Activated CD4-positive, alpha-beta memory T cell treated with anti-CD3 and anti-CD28 coated beads, Interleukin-2, amount 10 ng/mL, durations not matched to agents 7 days and 5 days (primary cell): ENCODE measurements at places on chromosomes 13 and 19. TPM values are rescaled to one million over a fixed set of nuclear protein-coding genes. Genes with fewer than 3 reads are reported as not detected.

DNA sequence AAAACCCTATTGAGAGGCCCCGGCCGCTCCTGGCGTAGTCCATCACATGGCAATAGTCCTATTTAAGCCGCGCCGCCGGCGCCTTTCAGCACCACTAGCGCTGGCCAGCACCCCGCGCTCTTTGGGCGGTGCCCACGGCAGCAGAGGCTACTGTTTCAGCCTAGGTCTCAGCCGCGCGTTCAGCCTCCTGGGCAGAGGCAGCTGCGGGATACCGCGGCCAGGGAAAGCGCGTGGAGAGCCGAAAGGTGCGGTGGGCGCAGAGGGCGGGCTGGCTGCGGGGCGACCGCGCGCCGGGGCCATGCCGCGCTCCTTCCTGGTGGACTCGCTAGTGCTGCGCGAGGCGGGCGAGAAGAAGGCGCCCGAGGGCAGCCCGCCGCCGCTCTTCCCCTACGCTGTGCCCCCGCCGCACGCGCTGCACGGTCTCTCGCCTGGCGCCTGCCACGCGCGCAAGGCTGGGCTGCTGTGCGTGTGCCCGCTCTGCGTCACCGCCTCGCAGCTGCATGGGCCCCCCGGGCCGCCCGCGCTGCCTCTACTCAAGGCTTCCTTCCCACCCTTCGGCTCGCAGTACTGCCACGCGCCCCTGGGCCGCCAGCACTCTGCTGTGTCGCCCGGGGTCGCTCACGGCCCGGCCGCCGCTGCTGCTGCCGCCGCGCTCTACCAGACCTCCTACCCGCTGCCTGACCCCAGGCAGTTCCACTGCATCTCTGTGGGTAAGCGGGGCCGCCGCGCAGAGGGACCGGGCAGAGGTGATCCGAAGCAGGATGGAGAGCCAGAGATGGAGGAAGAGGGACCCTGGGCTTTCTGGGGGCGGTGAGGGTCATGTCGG, at the start of gene GSX1:
Gene GSX1, plus strand, starts transcription at position 91 of the 826 bp plus-strand sequence. Its CDS starts 208 bp downstream, at position 299.
- DNase-seq = peak; percentile 57
- peaks cover 3% of the 10 kb centered on the region for H3K36me3 ChIP-seq
- peaks cover 83% of the 10 kb centered on the region for H3K27me3 ChIP-seq
- H3K27ac ChIP-seq = no peak within 1 kb of the TSS
- peak within 1 kb of the TSS; percentile 62 for H3K4me3 ChIP-seq
- peaks cover 28% of the 10 kb centered on the region for H3K4me1 ChIP-seq

GRCh38 chr13:98986226-98986846, 8.5 kb upstream of the DOCK9 start:
- H3K4me1 ChIP-seq = peaks cover 39% of the 10 kb centered on the region
- no peak overlapping the region for H3K4me3 ChIP-seq
- peaks cover 21% of the 10 kb centered on the region for H3K36me3 ChIP-seq
- DNase-seq = no peak

Gene ATP4B
- total RNA-seq = not detected

Gene BST2
- 301 TPM for total RNA-seq

- H3K4me1 ChIP-seq = peaks cover 15% of the 10 kb centered on the region
- peaks cover 6% of the 10 kb centered on the region for H3K27me3 ChIP-seq
- no peak overlapping the region for H3K27ac ChIP-seq
- H3K36me3 ChIP-seq = no peaks in the 10 kb centered on the region
Observed at GRCh38 chr19:38267761-38268483, 3.5 kb downstream of the SPINT2 start.

DNA sequence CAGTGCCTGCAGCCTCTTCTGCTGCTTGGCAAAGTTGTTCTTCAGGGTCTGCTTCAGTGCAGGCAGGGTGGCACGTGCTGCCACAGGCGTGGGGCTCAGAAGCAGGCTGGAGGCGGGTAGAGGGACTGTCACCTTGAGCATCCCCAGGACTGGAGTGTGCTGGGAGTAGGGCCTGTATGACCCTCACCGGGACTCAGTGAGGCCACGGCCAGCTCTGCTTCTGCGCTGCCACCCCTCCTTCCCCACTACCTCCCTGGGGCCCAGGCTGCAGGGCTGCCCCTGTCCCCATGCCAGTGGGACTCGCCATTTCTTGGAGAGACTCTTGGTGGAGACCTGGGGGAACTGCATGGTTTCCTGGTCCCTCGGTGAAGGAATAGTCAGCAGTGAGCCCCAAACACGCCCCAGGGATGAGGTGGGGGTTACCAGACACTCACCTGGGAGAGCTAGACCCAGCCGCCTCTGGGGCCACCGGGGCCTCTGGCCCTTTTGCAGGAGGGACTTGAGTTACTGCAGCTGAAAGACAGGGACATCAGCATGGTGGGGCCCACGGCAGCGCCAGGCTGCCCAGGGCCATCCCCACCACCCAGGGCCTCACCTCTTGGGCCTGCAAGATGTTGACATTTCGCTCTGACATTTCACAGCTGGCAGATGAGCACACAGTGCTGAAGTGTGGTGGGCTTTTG, 29.9 kb downstream of the TUBA3C start:
- no peaks in the 10 kb centered on the region for H3K4me1 ChIP-seq
- no peak overlapping the region for H3K4me3 ChIP-seq
- DNase-seq = no peak
- H3K27me3 ChIP-seq = no peaks in the 10 kb centered on the region

DNA sequence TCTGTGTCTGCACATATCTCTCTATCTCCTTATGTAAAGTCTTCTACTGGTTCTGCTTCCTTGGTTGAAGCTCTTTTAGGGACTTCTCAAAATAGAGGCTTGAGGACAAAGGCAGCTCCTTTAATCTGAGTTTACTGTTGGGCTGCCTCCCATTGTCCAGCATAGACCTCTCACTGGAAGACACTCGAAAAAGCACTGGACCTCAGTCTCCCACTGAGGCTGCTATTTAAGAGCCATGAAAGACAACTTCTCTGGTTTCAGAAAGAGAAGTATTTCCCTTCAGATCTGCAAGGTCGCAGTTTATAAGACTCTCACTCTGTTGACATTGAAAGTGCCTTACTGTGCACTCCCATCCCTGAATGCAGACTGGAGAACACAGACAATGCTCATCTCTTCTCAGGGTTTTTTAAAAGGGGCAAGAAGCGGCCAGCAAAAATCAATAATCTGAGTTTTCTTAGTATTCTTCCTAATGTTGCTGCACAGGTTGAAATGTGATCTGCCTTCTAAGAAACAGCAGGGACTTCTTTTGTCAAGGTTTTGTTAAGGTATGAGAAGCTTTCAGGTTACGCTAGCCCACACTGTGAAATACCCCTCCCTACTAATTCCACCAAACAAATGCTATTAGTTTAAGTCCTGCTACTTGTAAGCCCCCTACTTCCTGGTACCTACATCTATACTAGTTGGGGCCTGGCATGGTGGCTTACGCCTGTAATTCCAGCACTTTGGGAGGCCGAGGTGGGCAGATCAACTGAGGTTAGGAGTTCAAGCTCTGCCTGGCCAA, 450.0 kb upstream of the SLC10A2 start:
- H3K4me1 ChIP-seq = no peaks in the 10 kb centered on the region
- no peak overlapping the region for H3K4me3 ChIP-seq
- H3K27ac ChIP-seq = no peak overlapping the region
- no peak for DNase-seq
- no peaks in the 10 kb centered on the region for H3K27me3 ChIP-seq
- no peaks in the 10 kb centered on the region for H3K36me3 ChIP-seq

DNA sequence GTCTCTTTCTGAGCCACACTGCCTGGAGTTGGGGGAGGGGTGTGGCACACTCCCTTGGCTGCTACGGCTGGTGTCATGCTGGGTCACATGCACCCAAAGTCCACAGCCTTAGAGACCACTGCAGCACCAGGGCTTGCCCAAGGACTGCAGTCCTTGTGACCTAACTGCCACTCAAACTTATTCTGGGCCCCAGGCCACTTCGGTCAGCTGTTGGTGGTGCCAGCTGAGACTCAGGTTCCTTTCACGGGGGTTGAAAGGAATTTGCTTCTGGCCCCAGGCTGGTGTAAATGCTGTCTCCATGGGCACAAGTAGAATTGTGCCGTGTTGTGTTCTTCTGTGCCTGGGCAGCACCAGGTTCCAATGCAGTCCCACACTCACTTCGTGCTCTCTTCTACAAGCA, 9.5 kb upstream of the VN1R1 start:
- H3K4me3 ChIP-seq = no peak overlapping the region
- H3K36me3 ChIP-seq = peaks cover 27% of the 10 kb centered on the region
- no peaks in the 10 kb centered on the region for H3K27me3 ChIP-seq
- no peak overlapping the region for H3K27ac ChIP-seq
- no peak for DNase-seq

Gene LYPD3
- 0.63 TPM for total RNA-seq

Gene TMEM59L
- total RNA-seq = not detected

GRCh38 chr13:110453797-110454196, 107.7 kb downstream of the RAB20 start:
- H3K36me3 ChIP-seq = no peaks in the 10 kb centered on the region
- peaks cover 3% of the 10 kb centered on the region for H3K4me1 ChIP-seq
- no peak for DNase-seq
- H3K4me3 ChIP-seq = no peak overlapping the region
- H3K27ac ChIP-seq = no peak overlapping the region
- peaks cover 17% of the 10 kb centered on the region for H3K27me3 ChIP-seq

- no peak overlapping the region for H3K27ac ChIP-seq
- no peak for DNase-seq
- H3K36me3 ChIP-seq = no peaks in the 10 kb centered on the region
- H3K27me3 ChIP-seq = no peaks in the 10 kb centered on the region
Observed at GRCh38 chr19:17037966-17038500, 11.4 kb upstream of the CPAMD8 start.

GRCh38 chr19:17599780-17600179, 44.3 kb downstream of the COLGALT1 start:
- DNase-seq = no peak
- H3K4me3 ChIP-seq = no peak overlapping the region
- H3K36me3 ChIP-seq = no peaks in the 10 kb centered on the region
- H3K27ac ChIP-seq = no peak overlapping the region
- H3K4me1 ChIP-seq = peaks cover 7% of the 10 kb centered on the region

DNA sequence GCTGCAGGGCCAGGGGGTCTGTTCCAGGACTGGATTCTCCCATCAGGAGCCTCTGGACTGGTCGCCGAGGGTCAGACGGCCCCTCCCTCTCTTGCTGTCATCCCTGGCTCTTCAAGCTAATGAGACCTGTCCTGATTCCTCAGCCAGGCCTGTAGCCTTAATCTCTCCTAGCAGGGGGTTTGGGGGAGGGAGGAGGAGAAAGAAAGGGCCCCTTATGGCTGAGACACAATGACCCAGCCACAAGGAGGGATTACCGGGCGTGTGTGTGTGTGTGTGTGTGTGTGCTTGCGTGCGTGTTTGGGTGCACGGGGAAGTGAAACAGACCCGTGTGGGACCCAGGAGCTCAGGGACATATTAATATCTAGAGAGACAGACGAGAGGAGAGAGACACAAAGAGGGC, 1.9 kb upstream of the CRX start:
- no peak overlapping the region for H3K27ac ChIP-seq
- H3K36me3 ChIP-seq = no peaks in the 10 kb centered on the region
- no peak for DNase-seq
- H3K27me3 ChIP-seq = peaks cover 31% of the 10 kb centered on the region
- no peaks in the 10 kb centered on the region for H3K4me1 ChIP-seq
